NCI-H187 (cell line): ENCODE measurements at places on chromosomes 1 and 21.

DNA sequence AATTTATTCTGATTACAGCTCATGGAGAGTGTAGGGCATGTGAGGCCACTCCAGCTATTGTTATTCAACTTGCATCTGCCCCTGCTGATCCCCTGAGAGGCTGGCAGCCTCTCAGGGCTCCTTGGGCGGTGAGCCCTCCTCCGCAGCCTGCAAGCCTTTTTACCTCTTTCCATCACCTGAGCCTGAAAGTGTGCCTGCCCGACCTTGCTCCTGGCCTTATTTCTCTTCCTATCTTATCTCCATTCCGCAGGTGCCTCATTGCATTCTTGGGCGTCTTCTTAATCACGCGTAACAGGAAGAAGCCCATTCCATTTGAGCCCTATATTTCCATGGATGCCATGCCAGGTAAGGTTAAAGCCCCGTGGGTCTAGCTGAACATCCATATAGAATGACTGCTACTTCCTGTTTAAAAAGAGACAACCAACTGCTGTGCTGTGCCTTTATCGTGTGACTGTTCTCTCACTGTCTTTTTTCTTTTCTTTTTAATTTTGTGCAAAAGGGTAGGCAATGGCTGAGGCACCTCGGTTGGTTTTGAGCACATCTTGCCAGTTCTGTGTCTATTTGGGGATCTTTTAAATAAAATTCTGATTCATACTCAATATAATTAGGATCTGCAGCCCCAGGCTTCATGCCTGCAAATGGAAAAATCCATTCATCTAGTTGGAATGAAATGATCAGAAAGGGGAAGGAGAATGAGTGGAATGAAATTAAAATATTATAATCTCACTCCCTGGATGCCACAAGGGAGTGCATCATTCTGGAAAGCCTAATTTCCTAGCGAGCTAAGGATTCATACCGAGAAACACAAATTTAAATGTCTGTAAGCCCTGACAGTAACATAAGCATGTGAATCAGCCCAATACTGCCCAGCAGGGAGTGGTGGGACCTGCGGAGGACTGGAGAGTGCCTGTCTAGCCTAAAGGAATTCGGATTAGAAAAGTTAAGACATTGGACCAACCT lies 38.6 kb upstream of the RCAN3 start:
- DNase-seq, result peak; percentile 51

GRCh38 chr1:218751208-218751948 lies 406.2 kb downstream of the TGFB2 start:
- no peak for DNase-seq

DNA sequence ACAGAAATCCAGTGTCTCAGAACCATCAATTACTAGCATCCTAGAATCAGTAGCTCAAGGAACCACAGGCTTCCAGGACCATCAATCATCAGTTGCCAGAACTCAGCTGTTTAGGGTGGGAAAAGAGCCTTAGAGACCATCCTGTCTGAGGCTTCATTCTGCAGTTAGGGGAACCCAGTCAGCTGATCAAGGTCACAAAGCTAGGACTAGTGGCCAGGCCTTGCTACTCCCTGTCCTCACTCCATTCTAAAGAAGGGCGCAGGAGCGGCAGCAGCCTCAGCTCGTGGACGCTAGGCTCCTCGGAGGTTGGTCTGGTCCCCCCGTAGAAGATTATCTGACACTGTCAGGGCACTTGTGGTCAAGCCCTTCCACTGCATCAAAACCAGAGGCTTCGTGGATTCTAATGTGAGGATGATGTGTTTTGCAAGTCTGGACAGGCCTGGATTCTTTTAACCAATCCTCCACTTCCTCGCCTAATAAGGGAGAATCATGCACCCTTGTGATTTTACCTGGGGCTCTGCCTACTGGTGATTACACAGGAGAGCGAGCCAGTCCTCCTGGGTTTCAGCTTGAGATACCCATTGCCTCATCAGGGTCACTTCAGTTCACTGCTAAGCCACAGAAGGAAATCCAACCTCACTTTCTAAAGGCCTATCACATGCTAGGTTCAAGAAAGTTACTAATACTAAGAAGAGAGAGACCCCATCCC lies 41.7 kb upstream of the IFFO2 start:
- DNase-seq, result no peak

DNA sequence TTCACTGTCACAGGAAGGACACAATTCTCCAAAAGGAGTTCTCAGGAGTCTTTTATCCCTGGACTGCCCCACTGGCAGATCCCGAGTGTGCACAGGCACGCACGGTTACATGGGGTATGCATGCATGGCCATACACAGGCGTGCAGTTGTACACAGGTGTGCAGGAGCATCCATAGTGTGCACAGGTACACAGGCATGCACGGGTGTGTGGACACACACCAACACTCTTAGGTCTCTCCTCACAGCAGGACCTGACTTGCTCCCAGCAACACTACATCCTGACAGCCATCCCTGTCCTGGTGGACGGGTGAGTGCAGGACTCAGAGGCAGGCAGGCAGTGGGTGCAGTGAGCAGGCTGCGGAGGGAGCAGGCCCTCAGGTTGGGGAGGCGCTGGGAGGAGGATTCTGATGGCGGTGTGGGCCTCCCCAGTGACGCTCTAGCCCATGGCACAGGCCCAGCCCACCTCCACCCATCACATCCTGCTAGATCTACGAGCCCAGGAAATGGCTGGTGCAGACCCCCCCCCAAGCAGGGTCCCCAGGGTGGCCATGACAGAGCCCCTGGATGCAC lies 28.4 kb downstream of the SLC19A1 start:
- no peak for DNase-seq

DNA sequence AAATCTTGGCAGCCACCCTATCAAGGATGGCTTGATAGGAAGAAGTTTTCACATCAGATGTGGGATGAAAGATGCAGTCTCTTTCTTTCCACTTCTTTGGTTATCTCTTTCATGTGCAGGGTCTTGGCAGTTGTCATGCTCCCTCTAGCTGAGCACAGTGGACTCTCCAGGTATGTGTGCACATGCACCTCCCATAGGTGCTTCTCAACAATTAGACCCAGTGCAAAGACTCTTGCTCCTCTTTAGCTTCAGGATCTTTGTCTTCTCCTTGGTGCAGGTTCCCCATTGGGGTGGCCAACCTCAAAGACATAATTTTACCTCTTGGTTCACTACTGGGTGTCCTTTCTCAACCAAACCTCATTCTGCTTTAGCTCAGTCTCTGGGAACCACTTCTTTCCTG lies 80.7 kb downstream of the TBX15 start:
- no peak for DNase-seq

DNA sequence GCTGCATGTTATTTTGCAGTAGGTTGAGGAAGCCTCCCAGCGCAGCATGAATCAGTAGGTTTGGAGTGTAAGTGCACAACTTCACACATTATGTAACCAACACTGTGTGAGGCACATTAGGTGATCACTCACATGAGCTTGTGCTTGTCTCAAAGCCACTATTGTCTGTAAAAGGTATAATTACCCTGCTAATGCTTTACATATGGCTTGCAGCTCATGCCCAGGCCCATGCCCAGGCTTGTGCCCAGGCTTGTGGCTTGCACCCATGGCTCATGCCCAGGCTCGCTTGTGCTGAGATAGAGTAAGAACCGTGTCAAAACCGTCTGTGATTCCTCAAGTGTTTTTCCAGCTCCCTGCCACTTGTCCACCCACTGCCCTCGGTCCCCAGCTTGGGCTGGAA lies 596.3 kb downstream of the LTN1 start:
- DNase-seq, result no peak

DNA sequence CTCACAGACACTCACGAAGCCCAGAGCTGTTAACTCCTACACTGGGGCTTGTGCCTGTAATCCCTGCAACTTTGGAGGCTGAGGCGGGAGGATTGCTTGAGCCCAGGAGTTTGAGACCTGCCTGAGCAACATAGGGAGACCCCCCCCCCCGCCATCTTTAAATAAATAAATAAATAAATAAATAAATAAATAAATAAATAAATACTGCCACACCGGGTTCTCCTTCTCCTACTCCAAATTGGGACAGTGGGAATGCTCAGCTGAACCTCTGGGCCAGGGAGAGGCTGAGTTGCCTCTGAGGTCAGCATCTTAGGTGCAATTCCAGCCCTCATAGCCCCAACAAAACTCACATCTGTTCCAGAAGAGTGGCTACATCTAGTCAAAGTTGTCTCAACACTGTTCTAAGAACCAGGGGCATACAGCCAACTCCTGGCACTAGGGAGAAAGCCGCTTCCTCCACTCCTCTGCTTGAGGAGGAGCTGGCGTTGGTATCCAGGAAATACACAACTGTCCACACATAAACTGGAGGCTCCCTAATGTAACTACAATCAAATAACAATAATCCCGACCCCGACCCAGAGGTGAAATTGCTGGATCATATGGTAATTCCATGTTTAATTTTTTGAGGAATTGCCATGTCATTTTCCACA lies 27.0 kb downstream of the C1orf216 start:
- DNase-seq, result no peak

DNA sequence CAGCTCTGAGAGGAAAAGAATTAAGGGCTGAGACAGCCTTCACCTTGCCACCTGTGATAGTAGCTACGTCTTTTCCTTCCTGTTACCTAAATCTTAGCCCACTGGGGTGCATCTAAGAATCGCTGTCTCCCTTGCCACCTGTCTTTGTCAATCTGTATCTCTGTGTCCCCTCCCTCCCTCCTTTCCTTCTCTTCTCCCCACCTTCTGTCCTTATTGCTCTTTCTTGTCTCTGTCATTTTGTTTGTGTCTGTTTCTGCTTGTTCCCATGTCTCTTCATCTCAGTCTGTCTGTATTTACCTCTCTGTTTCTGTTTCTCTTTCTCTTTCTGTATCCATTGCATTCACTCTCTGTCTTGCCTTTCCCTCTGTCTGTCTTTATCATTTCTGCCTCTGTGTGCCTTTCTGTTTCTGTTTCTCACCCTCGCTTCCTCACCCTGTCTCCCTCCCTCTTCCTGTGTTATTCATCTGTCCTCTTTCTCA lies 30.2 kb downstream of the SLC22A15 start:
- DNase-seq, result no peak

DNA sequence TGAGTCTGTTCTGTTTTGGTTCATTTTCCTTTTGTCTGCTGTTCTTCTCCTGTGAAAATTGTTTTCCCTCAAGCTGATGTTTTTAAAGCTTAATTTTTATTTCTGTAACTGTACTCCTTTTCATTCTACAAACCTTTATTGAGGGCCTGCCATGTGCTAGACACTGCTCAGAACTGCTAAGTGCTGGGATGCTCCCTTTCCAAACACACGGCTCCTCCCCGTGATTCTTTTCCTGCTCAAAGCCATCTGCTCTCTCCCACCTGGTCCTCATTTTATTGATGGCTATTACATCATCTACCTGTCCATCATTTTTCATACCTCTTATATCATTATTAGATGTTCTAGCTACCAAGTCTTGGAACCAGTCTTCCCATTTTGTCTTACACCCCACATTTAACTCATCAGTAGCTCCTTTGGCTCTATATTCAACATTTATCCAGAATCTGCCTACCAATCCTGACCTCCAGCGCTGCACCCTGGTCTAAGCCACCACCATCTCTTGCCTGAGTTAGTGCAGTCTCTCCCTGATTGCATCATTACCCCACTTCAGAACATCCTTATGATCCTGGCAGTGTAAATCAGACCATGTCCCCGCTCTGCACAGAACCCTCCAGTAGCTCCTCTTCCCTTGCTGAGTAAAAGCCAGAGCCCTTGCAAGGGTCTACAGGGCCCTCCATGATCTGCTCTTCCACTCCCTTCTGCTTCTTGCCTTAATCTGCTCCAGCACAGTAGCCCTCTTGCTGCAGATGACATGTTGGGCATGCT lies 118.1 kb downstream of the CACNA1E start:
- DNase-seq, result no peak

DNA sequence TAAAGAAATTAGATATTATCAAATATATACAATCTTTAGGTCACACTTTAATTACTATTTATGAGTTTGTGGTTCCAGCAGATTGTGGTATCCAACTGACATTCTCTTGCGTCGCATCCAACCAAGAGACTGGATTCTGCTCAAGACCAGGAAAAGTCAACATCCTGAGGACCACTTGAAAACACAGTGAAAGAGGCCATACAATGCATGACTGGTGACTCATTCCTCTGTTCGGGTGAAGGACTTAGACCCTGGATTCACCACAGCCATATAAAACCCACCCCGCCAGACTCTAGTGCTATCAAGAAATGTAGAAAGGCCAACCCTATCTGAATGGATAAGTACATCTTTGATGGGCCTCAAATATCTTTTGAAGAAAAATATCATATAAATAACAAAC lies 14.5 kb upstream of the CFHR4 start:
- DNase-seq, result peak; percentile 74

GRCh38 chr1:180969434-180969833 lies 53.2 kb downstream of the STX6 start:
- no peak for DNase-seq

GRCh38 chr1:192277635-192278034 lies 39.2 kb upstream of the RGS21 start:
- no peak for DNase-seq

GRCh38 chr1:246162560-246162959 lies 344.5 kb downstream of the SMYD3 start:
- no peak for DNase-seq

- DNase-seq, result no peak
Observed at GRCh38 chr1:14970115-14970798, 183.3 kb upstream of the TMEM51 start.

GRCh38 chr1:8789314-8790214 lies 27.9 kb downstream of the RERE start:
- DNase-seq, result no peak

DNA sequence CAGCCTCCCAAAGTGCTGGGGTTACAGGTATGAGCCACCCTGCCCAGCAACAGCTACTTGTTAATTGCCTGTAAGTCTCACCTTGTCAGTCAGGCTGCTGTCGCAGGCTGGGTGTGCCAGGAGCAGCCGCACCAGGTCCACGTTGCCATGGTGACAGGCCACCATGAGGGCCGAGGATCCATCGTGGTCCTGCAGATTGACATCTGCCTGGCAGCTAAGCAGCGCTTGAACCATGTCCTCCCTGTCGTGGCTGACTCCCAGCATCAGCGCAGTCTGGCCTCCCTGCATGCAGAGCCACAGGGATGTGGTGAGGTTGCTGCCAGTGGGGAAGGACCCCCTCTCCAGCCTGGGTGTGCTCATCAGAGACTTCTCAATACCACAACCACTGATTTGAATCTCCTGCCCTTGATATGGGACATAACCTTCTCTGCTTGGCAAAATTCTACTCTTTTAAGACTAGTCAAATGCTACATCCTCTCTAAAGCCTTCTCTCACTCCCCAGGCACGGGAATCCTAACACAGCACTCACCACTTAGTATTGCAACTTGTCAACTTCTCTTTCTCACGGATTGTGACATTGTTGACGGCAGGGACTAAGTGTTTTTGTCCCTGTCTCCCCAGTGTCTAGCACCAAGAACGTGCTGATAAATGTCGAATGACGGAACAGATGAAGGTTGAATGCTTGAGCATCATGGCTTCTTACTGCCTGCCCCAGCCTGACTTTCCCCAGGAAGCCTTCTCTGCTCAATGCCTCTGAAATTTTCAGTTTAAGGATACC lies 52.9 kb downstream of the L1TD1 start:
- no peak for DNase-seq

- DNase-seq, result no peak
Observed at GRCh38 chr1:224957696-224958095, 28.2 kb downstream of the DNAH14 start.
